ENCODE measurements at places on chromosomes 3 and 15. TPM values are rescaled to one million over a fixed set of nuclear protein-coding genes. Genes with fewer than 3 reads are reported as not detected.

- DNase-seq, result no peak
These were observed 564.7 kb downstream of the FOXP1 start for GRCh38 chr3:71018799-71019198.

GRCh38 chr15:27808182-27808581, 290.9 kb downstream of the OCA2 start:
- no peak for DNase-seq

- no peak for DNase-seq
These were observed 2.4 kb downstream of the RPL39L start for GRCh38 chr3:187136936-187137335.

- DNase-seq, result no peak
These were observed 27.0 kb upstream of the PRR23E start for GRCh38 chr3:127165694-127166485.

DNA sequence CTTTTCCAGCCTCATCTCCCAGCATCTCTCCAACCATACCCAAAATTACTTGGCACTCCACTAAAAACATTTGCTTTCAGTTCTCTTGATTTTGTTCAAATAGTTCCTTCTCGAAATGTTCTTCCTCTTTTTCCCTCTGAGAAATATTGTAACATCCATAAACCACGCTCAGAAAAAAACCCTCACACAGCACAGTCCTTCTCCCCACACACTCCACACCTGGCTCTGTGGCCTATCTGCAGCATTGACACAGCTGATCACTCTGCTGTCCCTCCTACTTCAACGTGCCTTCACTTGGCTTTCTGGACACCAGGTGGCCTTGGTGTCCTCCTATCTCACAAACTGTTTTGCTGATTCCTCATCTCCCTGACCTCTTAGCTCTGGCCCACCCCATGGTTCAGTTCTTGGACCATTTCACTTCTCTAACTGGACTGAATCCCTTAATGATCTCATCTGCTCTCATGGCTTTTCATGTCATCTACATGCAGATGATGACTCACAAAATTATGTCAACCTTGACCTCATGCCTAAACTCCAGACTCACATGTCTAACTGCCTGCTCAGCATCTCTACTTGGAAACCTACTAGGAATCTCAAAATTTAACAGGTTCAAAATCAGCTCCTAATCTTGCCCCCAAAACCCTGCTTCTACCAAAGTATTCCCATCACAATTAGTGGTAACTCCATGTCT, 93.3 kb downstream of the TRIM42 start:
- no peak for DNase-seq

DNA sequence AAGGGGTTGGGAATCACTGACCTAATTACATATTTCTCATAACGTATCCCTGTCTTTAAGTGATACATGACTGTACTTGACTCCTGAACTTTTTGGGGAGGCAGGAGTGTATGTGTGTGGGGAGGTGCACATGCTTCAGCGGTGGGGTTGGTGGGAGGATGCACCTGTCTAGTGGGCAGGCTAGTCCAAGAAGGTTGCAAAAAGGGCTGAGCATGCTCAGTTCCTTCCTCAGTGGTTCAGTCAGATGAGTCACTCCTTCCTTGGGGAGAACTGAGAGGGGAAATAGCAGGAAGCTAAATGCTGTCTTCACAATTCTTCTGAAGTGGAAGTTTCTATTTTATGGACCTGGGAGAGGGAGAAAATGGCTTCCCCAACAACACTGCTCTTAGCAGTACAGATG, 24.6 kb upstream of the AP4E1 start:
- DNase-seq, result no peak

DNA sequence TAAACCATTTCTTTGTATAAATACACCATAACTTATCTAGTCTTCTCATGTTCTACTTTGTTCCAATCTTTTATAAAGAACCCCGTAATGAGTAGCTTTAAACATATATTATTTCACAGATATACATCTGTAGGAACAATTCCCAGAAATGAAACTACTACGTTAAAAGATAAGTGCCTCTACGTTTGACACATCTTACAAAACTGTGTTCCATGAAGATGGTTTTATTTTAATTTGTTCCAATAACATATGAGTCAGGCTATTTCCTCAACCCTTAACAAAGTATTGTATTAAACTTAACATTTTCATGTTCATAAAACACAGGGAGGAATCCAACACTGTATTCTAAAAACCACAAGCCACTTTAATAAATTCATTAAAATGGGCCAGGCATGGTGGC, 52.9 kb downstream of the TRPM7 start:
- DNase-seq, result no peak

GRCh38 chr15:32030795-32031194, 480 bp downstream of the CHRNA7 start:
- no peak for DNase-seq

GRCh38 chr3:11600501-11601282, 43.0 kb downstream of the VGLL4 start:
- peak; percentile 92 for DNase-seq

DNA sequence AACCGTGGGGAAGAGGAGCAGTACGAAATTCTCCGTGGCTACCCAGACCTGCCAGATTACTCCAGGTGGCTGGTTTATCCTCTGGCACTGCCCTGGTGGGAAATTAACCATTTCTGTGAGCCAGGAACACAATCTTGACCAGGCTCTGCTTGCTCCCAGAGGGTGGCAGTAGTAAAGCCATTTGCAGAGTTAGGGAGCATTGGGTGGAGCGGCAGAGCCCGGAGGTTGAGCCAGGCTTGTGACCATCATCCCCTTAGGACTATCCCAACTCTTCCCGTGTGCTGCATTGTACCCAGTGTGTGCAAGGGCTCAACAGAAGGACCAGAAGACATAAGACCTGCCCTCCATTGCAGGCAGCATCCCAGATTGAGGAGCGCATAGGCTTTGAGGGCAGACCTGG, 5.3 kb downstream of the KNG1 start:
- DNase-seq, result no peak

- DNase-seq, result no peak
These were observed 40.0 kb downstream of the MYO9A start for GRCh38 chr15:72077950-72078349.

Gene KCNMB3
- 7.9 TPM for polyA plus RNA-seq

Gene DNAJC19
- 67.9 TPM for polyA plus RNA-seq

Gene PPP1R14D
- 0.69 TPM for polyA plus RNA-seq

GRCh38 chr3:25597535-25598101, 67.1 kb downstream of the TOP2B start:
- DNase-seq, result no peak

Gene SHF
- polyA plus RNA-seq, result 14.1 TPM

Gene HESX1
- polyA plus RNA-seq, result 2.9 TPM

- no peak for DNase-seq
These were observed 105.9 kb downstream of the DUT start for GRCh38 chr15:48437178-48437577.

DNA sequence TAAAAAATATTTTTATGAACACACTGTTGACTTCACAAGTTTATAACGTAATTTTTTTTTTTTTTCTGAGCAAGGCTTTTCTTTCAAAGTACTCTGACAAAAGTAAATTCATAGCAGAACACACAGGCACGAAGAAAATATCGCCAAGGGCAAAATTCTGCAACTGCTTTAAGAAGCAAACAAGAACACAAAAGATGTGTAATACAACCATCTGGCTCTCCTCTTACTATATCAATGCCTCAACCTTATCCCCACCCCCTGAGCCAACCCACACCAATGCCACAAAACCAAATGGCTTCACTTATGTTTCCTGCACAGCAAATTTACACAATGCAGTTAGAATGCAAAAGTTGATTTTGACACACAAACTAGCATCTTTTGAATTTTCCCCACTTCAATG, 274.2 kb downstream of the FOXP1 start:
- no peak for DNase-seq

Gene SAMD7
- not detected for polyA plus RNA-seq

- DNase-seq, result no peak
These were observed 15.7 kb upstream of the VEPH1 start for GRCh38 chr3:157518881-157519280.

DNA sequence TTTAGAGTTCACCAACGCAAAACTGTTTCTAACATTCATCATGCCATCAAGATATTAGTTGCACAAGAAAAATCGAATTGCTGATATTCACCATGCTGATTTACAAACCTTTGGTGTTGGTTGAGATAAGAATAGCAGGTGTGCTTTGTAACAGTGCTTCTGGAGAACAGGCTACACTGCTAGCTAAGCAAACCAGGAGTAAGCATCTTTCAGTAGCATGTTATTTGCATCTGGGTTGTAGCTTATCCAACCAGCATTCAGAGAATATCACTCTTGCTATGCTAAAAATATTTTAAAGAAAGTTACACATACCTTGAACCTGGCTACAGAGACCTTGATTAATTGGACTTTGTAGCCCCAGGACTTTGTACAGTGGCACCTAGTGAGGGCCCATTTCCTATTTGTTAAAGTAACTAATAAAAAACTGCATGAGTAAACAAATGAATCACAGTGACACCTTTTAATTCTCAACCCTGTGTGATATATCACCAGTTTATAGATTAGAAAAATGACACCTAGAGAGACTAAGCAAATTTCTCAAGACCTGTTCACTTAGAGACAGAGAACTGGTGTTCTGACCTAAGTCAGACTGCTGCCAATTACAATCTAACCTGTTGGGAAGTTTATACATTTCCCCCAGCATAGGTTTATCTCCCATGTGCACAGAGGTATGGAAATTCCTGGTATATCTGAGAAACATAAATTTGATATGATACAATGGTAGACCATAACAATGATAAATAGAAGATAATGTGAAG, 435.5 kb upstream of the TGFBR2 start:
- DNase-seq, result no peak
